ENCODE measurements at places on chromosomes 7 and 10. TPM values are rescaled to one million over a fixed set of nuclear protein-coding genes. Genes with fewer than 3 reads are reported as not detected.

SLC16A9 gene
- polyA plus RNA-seq = 34.8 TPM

- DNase-seq = no peak
These were observed 23.1 kb downstream of the RET start for GRCh38 chr10:43099928-43100327.

DNA sequence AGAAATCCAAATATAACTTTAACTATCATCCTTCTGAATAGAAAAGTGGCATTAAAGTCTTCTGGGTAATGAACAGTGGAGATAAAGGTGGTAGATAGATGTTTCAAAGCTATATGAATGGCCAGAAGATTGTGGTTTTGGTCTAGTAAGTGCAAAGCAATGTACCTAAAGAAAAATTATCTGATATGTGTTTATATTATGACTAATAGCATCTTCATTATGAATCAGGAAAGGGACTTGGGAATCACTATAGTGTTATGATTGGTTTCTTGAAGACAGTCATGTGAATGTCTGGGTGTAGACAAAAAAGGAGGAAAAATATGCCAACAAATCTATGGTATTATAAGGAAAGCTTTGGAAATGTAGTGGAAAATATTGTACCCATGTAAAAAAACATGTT, 3.0 kb downstream of the ZNF518A start:
- DNase-seq = no peak

DNA sequence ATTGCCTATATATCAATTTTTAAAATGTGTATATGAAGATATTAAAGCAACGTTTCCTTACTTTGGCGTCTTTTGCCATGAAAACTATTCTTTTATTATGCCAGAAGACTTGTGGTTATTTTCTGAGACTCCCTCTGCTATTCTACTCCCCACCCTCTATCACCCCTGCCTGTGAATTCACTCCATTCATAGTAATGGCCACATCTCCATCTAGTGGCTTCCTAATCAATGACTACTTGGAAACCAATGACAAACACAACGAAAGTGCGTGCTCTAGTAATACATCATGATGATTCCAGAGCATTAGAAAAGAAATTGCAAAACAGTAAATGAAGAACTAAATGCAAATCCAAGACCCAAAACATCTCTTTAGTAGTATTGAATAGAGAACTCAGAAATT, 186.7 kb upstream of the HGF start:
- DNase-seq = no peak

- DNase-seq = no peak
These were observed 4.2 kb downstream of the ITIH5 start for GRCh38 chr10:7662522-7662921.

DNA sequence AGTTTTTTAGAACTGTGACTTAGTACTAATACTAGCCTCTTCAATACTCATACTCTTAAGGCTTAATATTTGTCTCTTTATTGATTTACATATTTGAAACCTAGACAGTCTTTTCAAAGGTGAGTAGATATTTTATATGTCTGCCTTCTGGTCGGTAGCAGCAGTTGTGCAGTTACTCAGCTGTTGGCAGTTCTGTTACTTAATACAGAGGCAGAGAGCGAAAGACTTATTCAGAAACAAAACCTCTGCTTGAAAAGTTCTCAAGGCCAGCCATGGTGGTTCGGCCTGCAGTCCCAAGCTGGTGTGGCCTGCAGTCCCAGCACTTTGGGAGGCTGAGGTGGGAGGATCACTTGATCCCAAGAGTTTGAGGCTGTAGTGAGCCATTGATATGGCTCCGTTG, 84.2 kb downstream of the AUTS2 start:
- DNase-seq = no peak

GRCh38 chr10:119405520-119405807, 137.1 kb downstream of the RGS10 start:
- DNase-seq = no peak

CUTC gene
- 18.3 TPM for polyA plus RNA-seq
